ENCODE measurements at places on chromosomes 13 and 19.
A peak's percentile ranks its signal among the peaks of the same experiment; 100 is the strongest.

GRCh38 chr19:3162418-3163229 lies 15.9 kb upstream of the S1PR4 start:
- DNase-seq, result no peak

- no peak for DNase-seq
Observed at GRCh38 chr13:113989585-113990300, 15.9 kb upstream of the C13orf46 start.

GRCh38 chr19:40614622-40615411 lies 13.6 kb downstream of the LTBP4 start:
- DNase-seq, result peak; percentile 70

- no peak for DNase-seq
Observed at GRCh38 chr13:46622630-46623256, 69.8 kb downstream of the LRCH1 start.

- DNase-seq, result no peak
Observed at GRCh38 chr19:51333836-51334460, 8.0 kb downstream of the VSIG10L start.

DNA sequence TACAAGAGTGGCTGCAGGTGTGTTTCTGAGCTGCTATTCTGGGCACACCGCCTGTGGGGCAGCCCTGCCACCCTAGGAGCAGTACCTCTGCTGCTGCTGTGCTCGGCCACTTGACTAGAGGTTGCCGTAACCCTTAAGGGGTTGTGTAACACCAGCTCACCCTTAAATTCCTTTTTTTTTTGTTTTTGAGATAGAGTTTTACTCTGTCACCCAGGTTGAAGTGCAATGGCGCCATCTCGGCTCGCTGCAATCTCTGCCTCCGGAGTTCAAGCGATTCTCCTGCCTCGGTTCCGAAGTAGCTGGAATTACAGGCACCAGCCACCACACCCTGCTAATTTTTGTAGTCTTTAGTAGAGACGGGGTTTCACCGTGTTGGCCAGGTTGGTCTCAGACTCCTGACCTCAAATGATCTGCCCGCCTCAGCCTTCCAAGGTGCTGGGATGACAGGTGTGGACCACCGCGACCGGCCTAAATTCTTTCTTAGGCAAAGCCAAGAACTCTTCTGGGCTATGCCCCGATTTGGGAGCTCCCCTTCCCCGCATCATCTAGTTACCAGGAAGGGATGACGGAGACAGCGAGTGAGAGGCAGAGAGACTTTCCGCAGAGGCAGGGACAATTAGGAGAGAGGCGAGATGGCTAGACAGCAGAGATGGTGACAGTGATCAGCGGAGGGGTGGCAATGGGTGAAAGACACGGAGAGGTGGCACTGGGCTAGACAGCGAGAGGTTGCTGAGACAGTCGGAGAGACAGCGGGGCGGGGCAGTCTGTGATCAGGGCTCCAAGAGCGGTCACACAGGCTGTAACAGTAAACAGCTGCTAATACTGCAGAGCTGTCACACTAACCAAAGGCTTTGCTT lies 4.4 kb upstream of the LILRA5 start:
- DNase-seq, result no peak

DNA sequence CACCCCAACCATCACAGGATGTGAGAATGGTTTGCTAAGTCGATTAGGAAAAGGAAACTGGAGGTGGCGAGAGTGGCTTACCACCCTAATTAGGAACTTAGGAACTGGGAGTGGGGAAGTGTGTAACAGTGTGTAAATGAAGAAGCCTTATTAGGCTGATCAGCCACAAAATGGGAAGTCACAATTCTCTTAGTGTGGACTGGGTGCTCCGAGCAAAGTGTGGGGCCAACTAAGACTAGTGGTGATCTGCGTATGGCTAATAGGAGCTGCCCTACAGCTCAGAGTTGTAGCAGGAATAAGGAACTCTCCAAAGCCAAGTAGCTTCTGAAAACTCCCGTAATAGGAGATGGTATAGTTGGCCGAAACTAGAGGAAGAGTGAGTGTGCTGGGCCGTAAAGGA lies 7.6 kb downstream of the SIGLEC11 start:
- no peak for DNase-seq

DNA sequence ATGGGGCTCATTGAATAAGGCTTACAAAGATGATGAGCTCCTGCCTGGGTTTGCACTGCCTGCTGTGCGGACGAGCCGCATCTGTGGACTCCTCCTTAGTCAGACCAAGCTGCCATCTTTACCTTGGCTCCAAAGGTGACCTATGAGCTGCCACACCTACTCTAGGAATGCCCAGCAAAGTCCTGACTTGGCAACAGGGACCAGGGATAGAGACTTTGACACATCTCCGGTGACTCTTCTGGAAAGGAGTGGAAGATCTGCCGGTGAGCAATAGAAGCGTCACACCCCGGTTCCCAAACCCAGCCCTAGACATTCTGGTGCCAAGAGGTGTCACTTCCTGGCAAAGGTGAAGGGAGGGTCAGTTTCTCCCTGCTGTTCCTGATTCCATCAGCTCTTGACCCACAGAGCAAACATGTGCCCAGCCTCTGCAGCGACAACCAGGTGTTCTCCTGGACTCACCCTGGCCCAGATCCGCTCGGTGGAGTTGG lies 50.2 kb upstream of the GTF3A start:
- DNase-seq, result no peak

DNA sequence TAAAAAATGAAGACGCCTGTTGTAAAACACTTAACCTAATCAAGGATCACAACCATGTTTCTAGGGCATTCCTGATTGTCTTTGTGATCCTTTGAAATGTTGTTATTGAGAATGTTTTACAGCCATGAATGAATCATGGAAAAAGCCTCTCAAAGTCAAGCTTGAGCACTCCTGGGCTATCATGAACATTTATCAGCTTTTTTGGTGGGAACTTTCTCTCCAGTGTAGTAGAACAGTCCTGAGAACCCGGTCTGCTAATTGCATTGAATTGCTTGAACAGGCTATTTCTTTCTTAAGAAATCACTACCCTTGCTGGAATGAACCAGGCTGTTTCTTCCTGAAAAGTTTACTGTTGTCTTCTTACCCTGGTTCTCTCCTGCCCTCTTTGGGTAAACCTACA lies 516.5 kb downstream of the FGF9 start:
- DNase-seq, result no peak

- DNase-seq, result peak; percentile 24
Observed at GRCh38 chr19:12194827-12195731, 32.2 kb downstream of the ZNF136 start.

DNA sequence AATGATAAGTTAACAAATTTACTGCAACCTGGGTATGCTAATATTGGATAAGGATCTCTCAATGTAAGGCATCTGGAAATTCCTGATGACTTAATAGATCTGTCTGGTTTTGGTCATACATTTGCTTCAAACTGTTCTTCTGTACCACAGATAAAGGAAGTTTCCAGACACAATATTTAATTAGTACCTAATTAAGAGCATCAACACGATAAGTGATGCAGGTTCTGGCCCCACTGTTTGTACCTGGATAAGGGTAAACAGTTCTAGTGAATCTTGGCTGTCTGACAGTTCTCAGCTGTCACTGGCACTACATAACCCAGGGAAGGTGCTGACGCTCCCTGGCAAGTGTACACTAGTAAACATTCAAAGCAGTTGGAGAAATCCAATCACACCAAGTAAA lies 165.6 kb downstream of the MZT1 start:
- DNase-seq, result no peak

DNA sequence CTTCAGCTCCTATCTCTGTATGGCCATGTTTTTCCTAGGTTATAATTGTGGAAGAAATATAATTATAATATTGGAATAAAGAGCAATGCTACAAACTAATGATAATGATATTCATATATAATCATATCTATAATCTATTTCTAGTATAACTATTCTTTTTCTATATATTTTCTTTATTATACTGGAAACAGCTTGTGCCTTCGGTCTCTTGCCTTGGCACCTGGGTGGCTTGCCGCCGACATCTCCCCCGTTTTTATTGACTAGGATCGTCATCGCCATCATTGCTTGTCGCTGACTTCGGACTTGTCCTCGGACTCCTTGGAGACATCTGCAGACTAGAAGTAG lies 24.2 kb downstream of the ZNF763 start:
- no peak for DNase-seq

GRCh38 chr13:20998649-20999415 lies 62.6 kb downstream of the LATS2 start:
- DNase-seq, result no peak

- DNase-seq, result no peak
Observed at GRCh38 chr19:4673726-4674125, 3.6 kb upstream of the MYDGF start.

- no peak for DNase-seq
Observed at GRCh38 chr13:20796791-20797508, 23.2 kb upstream of the EEF1AKMT1 start.

GRCh38 chr13:75978818-75979217 lies 342.7 kb downstream of the LMO7 start:
- DNase-seq, result no peak

Data from stimulated activated CD8-positive, alpha-beta memory T cell treated with anti-CD3 and anti-CD28 coated beads, Interleukin-4, amount 100 ng/mL, for 1 hour (primary cell).